ENCODE measurements at places on chromosomes 16 and 17. TPM values are rescaled to one million over a fixed set of nuclear protein-coding genes. Genes with fewer than 3 reads are reported as not detected.

- no peak for DNase-seq
Observed at GRCh38 chr16:27290562-27290961, 22.0 kb upstream of the NSMCE1 start.

- DNase-seq: no peak
Observed at GRCh38 chr16:20862162-20862960, 37.8 kb downstream of the DCUN1D3 start.

DNA sequence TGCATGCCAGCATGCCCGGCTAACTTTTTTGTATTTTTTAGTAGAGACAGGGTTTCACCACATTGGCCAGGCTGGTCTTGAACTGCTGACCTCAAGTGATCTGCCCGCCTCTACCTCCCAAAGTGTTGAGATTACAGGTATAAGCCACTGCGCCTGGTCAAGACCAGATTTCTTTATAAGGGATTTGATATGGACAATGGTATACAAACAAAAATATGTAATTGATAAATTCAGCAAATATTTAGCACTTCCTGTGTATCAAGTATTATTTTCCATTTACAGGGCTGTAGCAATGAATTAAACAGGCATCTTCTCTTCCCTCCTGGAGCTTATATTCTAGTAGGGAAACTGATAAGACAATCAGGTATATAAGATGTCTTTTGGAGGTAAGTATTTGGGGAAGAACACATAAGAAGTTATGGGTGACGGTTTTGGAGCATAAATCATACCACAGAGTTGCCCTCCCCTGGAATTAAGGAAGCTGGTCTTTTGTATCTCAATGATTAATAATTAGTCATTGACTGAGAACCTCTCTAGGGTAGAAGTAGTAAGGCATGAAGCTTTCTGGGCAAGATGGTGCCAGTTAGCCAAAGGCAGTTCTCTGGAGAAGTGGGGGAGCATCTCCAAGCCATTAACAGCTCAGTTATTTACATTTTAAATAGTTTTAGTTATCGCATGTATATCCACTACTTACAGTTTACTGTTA, 35.8 kb downstream of the TANC2 start:
- no peak for DNase-seq

DNA sequence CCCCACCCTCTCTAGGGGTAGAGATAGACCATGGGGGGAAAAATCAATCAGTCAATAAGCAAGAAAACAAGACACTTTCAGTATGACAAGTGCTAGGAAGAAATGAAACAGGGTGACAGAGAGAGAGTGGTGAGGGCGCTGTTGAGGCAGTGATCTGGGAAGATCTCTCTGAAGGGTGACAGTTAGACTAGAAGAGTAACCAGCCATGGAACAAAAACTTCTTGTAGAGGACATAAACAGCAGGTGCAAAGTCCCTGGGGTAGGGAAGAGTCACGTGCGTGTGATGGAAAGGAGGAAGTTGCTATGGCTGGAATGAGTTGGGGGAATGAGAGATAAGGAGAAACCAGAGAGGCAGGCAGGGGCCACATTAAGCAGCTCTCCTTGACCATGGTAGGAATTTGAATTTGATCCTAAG, 16.8 kb upstream of the EMP2 start:
- no peak for DNase-seq

- DNase-seq: peak; percentile 61
Observed at GRCh38 chr17:44220213-44221083, 973 bp upstream of the UBTF start.

DNA sequence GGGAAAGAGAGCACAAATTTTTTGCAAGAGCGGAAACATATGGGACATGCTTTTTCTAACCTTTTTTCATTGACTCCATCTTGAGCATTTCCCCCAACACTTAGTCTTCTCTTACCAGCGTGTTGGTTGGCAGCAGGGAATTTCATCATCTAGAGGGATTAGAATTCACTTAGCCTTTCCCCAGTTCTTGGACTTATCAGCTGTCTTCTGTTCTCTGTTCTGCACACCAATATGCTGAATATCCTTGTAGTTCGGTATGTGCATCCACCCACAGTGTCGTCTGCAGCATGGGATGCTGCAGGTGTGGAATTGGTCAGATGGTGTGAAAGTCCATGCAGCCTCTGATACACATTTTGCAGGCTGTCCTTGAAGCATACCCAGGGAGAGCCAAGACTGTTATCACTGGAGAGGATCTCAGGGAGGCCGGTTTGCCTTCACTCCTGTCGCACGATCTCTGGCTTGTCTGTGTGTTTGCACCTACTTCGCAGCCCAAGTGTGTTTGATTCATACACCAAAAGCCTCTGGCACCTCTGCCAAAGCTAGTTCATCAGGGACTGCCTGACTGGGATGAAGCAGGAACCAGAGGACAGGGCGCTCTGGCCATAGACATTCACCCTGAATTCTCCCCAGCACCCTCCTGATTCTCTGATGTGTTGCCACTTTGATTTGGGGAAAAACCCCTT, 93.3 kb downstream of the SOCS1 start:
- DNase-seq: peak; percentile 35

DNA sequence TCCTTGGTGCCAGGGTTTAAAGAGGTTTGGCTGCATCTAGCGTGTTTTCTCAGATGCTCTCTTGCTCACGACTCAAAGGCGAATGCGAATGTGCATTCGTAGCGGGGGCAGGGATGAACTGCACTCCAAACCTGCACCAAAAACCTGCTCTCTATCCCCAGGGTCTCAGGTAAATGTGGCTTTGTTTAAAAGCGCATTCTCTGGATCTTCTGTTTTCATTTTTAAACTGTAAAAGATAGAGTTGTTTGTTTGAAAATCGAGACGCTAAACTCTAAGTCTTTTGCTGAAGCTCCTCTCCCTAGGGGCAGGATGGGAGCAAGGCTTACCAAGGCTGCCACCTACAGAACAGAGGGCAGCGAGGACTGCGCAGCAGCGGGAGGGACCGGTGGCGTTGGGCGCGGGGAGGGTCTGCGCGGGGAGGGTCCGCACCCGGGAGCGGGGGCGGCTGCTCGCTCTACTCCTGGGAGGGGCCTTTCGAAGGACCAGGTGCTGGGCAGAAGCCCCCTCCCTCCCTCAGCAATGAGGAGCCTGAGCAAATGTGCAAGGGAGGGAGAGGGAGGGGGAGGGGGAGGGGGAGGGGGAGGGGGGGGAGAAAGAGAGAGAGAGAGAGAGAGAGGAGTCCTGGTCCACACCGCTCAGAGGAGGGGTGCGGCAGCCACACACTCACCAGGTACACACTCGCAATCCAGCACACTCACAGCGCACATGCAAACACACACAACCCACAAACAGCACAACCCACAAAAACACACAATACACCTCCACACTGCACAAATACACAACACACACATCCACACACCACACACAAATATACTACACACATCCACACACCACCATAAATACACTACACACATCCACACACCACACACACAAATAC, 142.8 kb downstream of the GRIN2A start:
- DNase-seq: peak; percentile 25

Gene CTCF
- polyA plus RNA-seq: 65.8 TPM

DNA sequence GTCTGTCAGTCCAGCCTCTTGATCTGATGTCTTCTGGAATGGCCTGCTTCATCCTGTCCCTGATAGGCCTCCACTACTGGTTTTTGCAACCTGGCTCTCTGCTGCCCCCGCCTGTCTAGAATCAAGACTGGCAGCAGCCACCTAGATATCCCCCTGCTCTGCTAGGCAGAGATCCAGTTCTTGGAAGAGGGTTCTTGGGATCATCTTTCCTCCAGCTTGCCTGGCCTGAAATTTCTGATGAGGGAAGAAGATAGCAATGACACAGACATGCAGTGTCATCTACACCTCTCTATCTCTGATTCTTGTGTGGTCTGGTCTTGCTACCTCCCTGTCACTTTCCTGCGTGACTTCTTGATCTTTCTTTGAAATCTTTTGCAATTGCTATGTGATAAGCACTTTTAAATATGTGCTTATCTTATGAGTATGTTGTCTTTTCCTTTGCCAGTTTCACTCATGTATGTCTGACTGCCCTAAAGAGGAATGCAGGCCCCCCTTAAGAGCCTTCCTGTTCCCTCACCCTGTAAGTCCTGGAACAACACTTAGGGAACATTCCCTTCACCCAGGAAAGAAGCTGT, 20.3 kb upstream of the NFATC3 start:
- DNase-seq: no peak

- peak; percentile 83 for DNase-seq
Observed at GRCh38 chr17:81911277-81911961, at the start of gene PCYT2. Gene PCYT2 (minus strand): TSS chr17:81911399. CDS start chr17:81911355, 44 bp downstream.

- DNase-seq: no peak
Observed at GRCh38 chr17:36602924-36603384, 1.6 kb downstream of the MRM1 start.

- peak; percentile 62 for DNase-seq
Observed at GRCh38 chr16:50615891-50616290, 65.2 kb downstream of the SNX20 start.

Gene CCDC78
- polyA plus RNA-seq: 1.3 TPM

DNA sequence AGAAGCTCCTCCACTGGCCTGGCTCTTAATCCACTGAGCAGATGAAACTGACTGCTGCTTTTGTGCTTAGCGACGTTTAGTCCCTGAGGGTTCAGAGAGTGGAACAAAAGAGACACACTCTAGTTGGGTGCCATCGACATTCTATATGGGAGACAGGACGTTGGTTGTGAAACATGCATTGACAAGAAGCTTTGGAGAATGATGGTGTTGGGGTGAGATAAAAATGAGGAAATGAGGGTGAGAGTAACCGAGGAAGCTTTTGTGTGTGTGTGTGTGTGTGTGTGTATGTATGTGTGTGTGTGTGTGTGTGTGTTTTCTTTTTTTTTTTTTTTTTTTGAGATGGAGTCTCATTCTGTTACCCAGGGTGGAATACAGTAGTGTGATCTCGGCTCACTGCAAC, 89.5 kb downstream of the ABCC1 start:
- DNase-seq: no peak

DNA sequence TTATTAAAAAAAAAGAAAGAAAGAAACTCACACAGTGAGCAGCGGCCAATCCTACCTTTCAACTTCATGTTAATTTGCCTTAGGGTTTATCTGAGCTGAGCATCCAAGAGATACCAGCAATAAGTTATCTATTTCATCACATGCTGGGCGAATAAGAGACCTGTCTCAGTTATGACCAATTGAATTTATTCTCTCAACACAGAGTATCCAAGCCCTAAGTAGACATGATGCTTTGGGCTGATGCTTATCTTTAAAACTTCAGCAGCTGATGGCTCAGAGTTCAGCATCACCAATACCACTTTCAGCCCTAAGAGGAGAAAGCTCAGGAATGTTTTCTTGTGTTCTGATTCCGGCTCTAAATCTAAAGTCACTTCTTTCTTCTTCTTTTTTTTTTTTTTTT, 489.0 kb upstream of the ZFHX3 start:
- DNase-seq: no peak

GRCh38 chr17:82876602-82877379, 37.0 kb upstream of the ZNF750 start:
- peak; percentile 77 for DNase-seq

Gene AANAT
- polyA plus RNA-seq: 0.05 TPM

Gene NPIPB9
- 1.2 TPM for polyA plus RNA-seq

Data from right lung (tissue), 10 donors.